Activated CD4-positive, alpha-beta T cell treated with anti-CD3 and anti-CD28 coated beads for 36 hours (primary cell): ENCODE measurements at places on chromosomes 13 and 19.

GRCh38 chr13:24842549-24843274 lies 78.7 kb downstream of the RNF17 start:
- peaks cover 6% of the 10 kb centered on the region for H3K27me3 ChIP-seq
- no peaks in the 10 kb centered on the region for H3K36me3 ChIP-seq
- no peak overlapping the region for H3K4me3 ChIP-seq
- no peak for DNase-seq
- H3K4me1 ChIP-seq: no peaks in the 10 kb centered on the region
- no peak overlapping the region for H3K27ac ChIP-seq

DNA sequence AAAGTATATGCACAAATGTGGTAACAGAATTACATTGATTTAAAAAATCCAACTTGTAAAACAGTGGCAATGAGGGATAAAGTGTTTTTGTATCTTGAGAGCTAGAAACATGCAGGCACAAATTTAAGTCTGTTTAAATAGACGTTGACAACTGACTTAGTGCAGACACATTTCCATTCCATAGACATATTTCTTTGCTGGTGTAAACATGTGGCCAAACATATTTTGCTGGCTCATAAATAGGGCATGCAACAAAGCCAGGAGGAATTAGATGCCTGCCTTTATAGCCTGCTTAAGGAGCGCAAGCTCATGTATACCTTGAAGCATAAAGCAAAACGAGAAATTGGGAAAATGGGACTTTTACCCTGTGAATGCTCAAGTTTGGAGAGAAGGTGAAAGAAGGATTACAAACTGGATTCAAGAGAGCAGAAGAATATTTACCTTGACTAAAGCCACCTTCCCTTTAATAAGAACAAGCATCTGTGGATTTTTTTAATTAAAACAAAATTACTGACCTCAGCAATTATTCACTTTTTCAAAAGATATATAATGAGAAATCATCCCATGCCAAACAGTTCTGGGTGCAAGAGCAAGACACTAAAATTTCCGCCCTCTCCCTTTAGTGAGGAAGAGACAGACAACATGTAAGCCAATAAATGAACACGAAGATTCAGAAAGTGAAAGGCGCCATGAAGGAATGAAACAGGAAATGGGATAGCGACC lies 71.0 kb downstream of the DCT start:
- H3K36me3 ChIP-seq: no peaks in the 10 kb centered on the region
- H3K4me1 ChIP-seq: peaks cover 20% of the 10 kb centered on the region
- peaks cover 8% of the 10 kb centered on the region for H3K27me3 ChIP-seq

DNA sequence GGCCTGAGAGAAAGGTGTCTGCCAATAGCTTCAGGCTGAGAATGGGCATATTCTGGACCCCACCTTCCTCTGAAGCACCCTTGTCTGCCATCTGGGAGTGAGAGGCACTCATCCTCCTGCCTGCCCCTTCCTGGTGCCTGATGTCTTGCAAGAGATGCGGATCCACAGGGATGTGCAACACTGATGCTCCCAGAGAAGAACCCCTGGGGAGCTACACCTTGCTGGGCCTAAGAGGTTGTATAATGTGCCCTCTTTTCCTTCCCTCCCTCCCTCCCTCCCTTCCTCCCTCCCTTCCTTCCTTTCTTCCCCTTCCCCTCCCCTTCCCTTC lies 34.6 kb downstream of the ADPRHL1 start:
- no peak overlapping the region for H3K27ac ChIP-seq
- no peak for DNase-seq
- H3K36me3 ChIP-seq: no peaks in the 10 kb centered on the region
- H3K27me3 ChIP-seq: peaks cover 1% of the 10 kb centered on the region

- H3K4me3 ChIP-seq: no peak overlapping the region
- H3K4me1 ChIP-seq: no peaks in the 10 kb centered on the region
- H3K27ac ChIP-seq: no peak overlapping the region
- DNase-seq: no peak
- no peaks in the 10 kb centered on the region for H3K27me3 ChIP-seq
These were observed 241.1 kb downstream of the DNAJC15 start for GRCh38 chr13:43264458-43264857.

DNA sequence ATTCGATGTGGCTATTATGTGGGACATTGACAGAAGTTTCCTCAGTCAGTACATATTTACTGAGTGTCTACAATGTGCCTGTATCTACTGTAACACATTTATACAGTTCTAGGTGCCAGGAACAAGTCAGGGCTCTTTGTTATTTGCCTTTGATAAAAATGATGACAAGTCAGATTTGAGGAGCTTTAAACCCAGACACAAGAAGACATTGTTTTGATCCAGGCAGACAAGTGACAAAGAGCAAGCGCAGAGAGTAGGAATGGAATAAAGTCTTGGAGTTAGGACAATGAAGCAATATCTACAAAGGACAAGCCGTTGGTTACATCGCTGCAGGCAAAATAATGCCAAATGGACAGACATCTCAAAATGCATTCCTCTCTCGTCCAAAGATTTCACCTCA lies 70.1 kb downstream of the ITGBL1 start:
- no peaks in the 10 kb centered on the region for H3K36me3 ChIP-seq
- H3K27ac ChIP-seq: no peak overlapping the region
- peaks cover 5% of the 10 kb centered on the region for H3K27me3 ChIP-seq
- H3K4me3 ChIP-seq: no peak overlapping the region

DNA sequence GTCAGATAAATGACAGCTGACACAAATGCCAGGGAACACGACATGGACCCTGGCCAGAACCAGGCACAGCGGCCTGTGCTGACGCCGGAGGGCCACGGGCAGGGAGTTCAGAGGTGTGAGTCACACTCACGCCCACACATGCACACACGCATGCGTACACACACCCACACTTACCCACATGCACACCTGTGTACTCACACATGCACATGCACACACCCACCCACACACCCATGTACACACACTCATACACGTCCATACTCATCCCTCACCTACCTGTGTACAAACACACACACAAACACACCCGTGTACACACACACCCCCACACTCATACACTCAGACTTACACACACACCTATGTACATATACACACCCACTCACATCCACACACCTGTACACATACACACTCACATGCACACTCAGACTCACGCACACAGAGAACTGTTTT lies 40.4 kb downstream of the MLLT1 start:
- peaks cover 6% of the 10 kb centered on the region for H3K36me3 ChIP-seq
- H3K4me3 ChIP-seq: no peak overlapping the region
- H3K27me3 ChIP-seq: no peaks in the 10 kb centered on the region
- peak; percentile 52 for DNase-seq
- H3K4me1 ChIP-seq: peaks cover 57% of the 10 kb centered on the region
- H3K27ac ChIP-seq: peak overlapping the region; percentile 76

GRCh38 chr19:46744005-46744691 lies 1.7 kb upstream of the FKRP start:
- H3K36me3 ChIP-seq: peaks cover 20% of the 10 kb centered on the region
- H3K4me1 ChIP-seq: peaks cover 59% of the 10 kb centered on the region
- H3K4me3 ChIP-seq: peak overlapping the region; percentile 89
- H3K27me3 ChIP-seq: no peaks in the 10 kb centered on the region
- peak overlapping the region; percentile 47 for H3K27ac ChIP-seq

DNA sequence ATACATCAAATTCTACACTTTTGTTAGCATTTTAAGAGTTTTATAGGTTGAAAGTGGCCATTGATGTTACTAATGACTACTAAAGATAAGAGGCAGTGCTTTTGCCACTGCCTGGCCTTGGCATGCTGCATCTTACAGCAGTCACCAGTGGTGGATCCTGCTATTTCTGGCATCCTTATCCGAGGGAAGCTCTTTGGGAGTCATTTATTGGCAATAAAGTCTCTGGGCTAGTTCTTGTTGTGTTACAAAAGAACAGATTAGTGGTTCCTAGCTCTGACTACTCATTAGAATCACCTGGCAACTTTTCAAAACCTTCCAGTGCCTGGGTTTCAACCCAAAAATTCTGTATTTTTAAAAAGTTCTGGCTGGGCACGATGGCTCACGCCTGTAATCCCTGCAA lies 94.5 kb downstream of the ZMYM2 start:
- peaks cover 19% of the 10 kb centered on the region for H3K4me1 ChIP-seq
- no peak overlapping the region for H3K27ac ChIP-seq
- no peaks in the 10 kb centered on the region for H3K27me3 ChIP-seq
- H3K36me3 ChIP-seq: peaks cover 23% of the 10 kb centered on the region
- no peak overlapping the region for H3K4me3 ChIP-seq

GRCh38 chr19:2779121-2779740 lies 3.8 kb downstream of the SGTA start:
- H3K4me1 ChIP-seq: peaks cover 60% of the 10 kb centered on the region
- H3K36me3 ChIP-seq: peaks cover 19% of the 10 kb centered on the region

- H3K27me3 ChIP-seq: no peaks in the 10 kb centered on the region
- peaks cover 4% of the 10 kb centered on the region for H3K36me3 ChIP-seq
- DNase-seq: no peak
- H3K4me3 ChIP-seq: no peak overlapping the region
- H3K4me1 ChIP-seq: peaks cover 54% of the 10 kb centered on the region
These were observed 186.2 kb downstream of the FOXO1 start for GRCh38 chr13:40480012-40480914.

GRCh38 chr13:24276306-24276705 lies 33.1 kb upstream of the C1QTNF9 start:
- H3K27ac ChIP-seq: peak overlapping the region; percentile 97
- H3K4me1 ChIP-seq: peaks cover 92% of the 10 kb centered on the region

DNA sequence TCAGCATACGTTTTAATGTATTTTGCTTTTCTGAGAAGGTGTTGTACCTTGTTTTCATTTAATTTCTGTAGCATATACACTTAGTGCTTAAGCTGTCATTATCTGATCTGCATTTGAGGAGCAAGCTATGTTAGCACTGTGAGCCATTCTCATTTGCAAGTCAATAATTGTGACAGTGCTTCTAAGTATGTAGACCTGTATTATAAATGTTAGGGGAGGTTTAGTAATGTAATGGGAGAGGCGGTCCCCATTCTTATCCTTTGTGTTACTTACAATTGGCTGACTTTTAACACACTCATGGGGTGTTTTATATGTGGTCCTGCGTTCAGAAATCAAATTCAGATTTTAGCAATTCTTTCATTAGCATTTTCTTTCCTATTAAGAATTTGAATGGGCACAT lies 90.2 kb downstream of the GPC6 start:
- no peak overlapping the region for H3K4me3 ChIP-seq
- H3K4me1 ChIP-seq: no peaks in the 10 kb centered on the region
- H3K27me3 ChIP-seq: peaks cover 2% of the 10 kb centered on the region
- DNase-seq: no peak
- H3K27ac ChIP-seq: no peak overlapping the region
- H3K36me3 ChIP-seq: no peaks in the 10 kb centered on the region

GRCh38 chr19:29837448-29837981 lies 25.7 kb downstream of the CCNE1 start:
- peak overlapping the region; percentile 51 for H3K4me3 ChIP-seq
- no peaks in the 10 kb centered on the region for H3K36me3 ChIP-seq
- H3K4me1 ChIP-seq: peaks cover 52% of the 10 kb centered on the region
- H3K27me3 ChIP-seq: no peaks in the 10 kb centered on the region
- peak overlapping the region; percentile 99 for H3K27ac ChIP-seq
- DNase-seq: peak; percentile 76

GRCh38 chr13:93375491-93375890 lies 148.9 kb downstream of the GPC6 start:
- H3K27ac ChIP-seq: no peak overlapping the region
- H3K4me1 ChIP-seq: no peaks in the 10 kb centered on the region
- no peaks in the 10 kb centered on the region for H3K36me3 ChIP-seq
- H3K4me3 ChIP-seq: no peak overlapping the region

DNA sequence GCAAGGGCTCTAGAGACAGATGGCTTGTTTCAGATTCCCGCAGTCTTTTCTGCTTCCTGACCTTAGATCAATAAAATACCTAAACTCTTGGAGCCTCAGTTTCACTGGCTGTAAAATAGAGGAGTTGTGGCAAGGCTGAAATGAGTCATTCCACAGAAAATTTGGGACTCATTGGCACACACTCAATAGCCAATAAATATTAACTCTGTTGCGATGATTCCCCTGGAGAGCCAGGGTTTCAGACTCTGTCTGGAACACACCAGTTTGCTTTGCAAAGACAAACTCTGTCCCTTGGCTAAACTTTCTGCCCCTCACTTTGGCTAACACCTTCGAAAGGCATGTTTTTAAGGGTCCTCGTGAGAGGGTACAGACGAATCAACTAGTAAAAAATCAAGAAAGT lies 18.1 kb upstream of the UBE2L5 start:
- H3K36me3 ChIP-seq: no peaks in the 10 kb centered on the region
- no peaks in the 10 kb centered on the region for H3K27me3 ChIP-seq
- no peak overlapping the region for H3K27ac ChIP-seq
- H3K4me3 ChIP-seq: no peak overlapping the region

GRCh38 chr19:39264306-39265290 lies 3.6 kb upstream of the IFNL2 start:
- no peaks in the 10 kb centered on the region for H3K36me3 ChIP-seq
- peaks cover 2% of the 10 kb centered on the region for H3K4me1 ChIP-seq
- peak; percentile 8 for DNase-seq
- H3K4me3 ChIP-seq: no peak overlapping the region

- no peaks in the 10 kb centered on the region for H3K4me1 ChIP-seq
- H3K4me3 ChIP-seq: no peak overlapping the region
- peaks cover 8% of the 10 kb centered on the region for H3K27me3 ChIP-seq
- no peaks in the 10 kb centered on the region for H3K36me3 ChIP-seq
- DNase-seq: no peak
These were observed 29.8 kb downstream of the KL start for GRCh38 chr13:33045851-33046592.

DNA sequence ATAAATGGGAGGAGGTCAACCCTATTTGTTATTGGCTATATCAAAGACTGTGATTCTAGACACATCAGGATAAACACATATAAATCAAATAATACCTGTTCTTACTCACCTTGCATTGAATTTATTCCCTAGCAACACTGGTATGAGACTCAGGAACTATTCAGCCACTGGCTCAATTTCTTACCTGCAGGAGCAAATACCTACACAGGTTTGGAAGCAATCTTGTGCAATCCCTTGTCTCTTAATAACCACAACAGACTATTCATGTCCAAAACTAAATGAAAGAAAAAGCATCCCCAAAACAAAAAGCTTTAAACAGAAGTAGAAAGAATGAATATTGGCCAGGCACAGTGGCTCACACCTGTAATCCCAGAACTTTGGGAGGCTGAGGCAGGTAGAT lies 55.5 kb downstream of the TBC1D4 start:
- H3K36me3 ChIP-seq: no peaks in the 10 kb centered on the region
- no peaks in the 10 kb centered on the region for H3K4me1 ChIP-seq
- H3K27ac ChIP-seq: no peak overlapping the region
- DNase-seq: no peak
- H3K4me3 ChIP-seq: no peak overlapping the region
- peaks cover 31% of the 10 kb centered on the region for H3K27me3 ChIP-seq

GRCh38 chr13:48977286-48977625 lies 1.5 kb downstream of the FNDC3A start:
- peaks cover 43% of the 10 kb centered on the region for H3K4me1 ChIP-seq
- H3K36me3 ChIP-seq: peaks cover 29% of the 10 kb centered on the region
- no peak for DNase-seq
- peak overlapping the region; percentile 98 for H3K27ac ChIP-seq
